ENCODE measurements at places on chromosomes 16 and 17.

DNA sequence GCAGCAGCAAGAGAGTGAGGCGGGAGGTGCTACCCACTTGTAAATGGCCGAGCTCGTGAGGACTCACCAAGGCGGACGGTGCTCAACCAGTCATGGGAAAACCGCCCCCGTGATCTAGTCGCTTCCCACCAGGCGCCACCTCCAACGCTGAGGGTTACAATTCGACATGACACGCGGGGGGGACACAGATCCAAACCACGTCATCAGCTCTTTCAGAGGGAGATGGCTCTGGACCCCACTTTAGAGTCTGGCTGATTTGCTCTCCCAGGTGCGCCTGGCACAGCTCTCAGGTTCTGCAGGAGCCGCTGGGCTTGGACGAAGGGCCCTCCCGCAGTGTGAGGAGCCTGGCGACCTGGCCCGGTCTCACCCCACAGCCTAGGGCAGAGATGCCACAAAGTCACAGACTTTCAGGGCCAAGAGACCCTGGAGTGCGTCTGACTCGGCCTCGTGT lies 21.1 kb upstream of the DOC2B start:
- DNase-seq: no peak

GRCh38 chr16:88390735-88391134 lies 8.0 kb downstream of the ZNF469 start:
- no peak for DNase-seq

DNA sequence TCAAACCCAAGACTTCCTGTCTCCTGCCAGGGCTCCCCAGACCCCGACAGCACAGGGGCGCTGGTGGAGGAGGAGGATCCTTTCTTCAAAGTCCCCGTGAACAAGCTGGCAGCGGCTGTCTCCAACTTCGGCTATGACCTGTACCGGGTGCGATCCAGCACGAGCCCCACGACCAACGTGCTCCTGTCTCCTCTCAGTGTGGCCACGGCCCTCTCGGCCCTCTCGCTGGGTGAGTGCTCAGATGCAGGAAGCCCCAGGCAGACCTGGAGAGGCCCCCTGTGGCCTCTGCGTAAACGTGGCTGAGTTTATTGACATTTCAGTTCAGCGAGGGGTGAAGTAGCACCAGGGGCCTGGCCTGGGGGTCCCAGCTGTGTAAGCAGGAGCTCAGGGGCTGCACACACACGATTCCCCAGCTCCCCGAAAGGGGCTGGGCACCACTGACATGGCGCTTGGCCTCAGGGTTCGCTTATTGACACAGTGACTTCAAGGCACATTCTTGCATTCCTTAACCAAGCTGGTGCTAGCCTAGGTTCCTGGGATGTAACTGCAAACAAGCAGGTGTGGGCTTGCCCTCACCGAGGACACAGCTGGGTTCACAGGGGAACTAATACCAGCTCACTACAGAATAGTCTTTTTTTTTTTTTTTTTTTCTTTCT lies 8.1 kb downstream of the SERPINF1 start:
- DNase-seq: no peak

DNA sequence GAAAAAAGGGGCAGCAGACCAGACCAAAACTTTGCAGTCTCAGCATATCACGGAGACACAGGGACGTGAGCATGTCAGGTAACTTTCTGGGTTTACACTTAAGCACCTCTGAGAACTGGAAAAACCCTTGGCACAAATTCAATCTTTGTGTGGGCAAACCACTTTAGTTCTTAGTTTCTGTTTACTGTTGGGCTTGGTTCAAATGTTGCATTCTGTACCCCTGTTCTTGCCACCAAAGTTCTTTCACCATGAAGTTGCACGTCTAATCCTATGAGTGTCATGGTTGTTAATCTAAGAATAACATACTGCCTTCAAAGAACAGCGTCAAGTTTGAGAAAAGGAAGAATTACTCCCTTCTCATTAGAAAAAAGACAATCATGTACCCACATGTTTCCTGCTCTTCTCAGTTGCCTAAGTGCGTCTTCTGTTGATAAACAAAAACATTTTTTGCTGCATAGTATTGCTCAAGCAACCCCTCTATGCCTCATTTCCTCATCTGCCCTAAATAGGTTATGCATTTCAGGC lies 11.6 kb downstream of the KRT33A start:
- no peak for DNase-seq

GRCh38 chr16:9042964-9043680 lies 48.3 kb upstream of the HAPSTR1 start:
- no peak for DNase-seq

GRCh38 chr16:88976366-88977017 lies 515 bp downstream of the CBFA2T3 start:
- DNase-seq: peak; percentile 64

- DNase-seq: no peak
Observed at GRCh38 chr17:20171741-20172365, 162.7 kb downstream of the SPECC1 start.

- DNase-seq: no peak
Observed at GRCh38 chr16:4603624-4604170, 11.0 kb downstream of the UBALD1 start.

- DNase-seq: no peak
Observed at GRCh38 chr16:74111456-74111982, 185.1 kb upstream of the PSMD7 start.

Measured in hematopoietic multipotent progenitor cell treated with erythropoietin and hydrocortisone succinate and interleukin-3 and kit ligand, for 6 days (in vitro differentiated cells).